ENCODE measurements at places on chromosomes 7 and 10.

DNA sequence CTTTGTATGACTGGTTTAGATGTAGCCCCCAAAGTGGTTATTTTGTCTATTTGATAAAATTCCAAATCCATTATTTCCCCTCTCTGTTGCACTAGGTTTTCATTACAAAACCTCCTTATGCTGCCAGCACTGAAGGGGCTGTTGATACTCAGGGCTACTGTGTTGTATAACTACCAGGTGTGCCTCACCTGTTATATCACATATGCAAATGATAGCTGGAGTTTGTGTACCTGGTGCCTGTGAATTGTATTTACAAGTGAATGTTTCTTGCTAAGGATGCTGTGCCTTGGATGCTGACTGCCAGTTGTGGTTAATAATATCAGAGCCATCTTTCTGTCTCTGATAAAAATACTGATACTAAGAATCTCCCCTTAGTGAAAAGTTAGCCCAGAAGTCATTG lies 84.8 kb upstream of the CCDC6 start:
- DNase-seq, result no peak

- no peak for DNase-seq
Observed at GRCh38 chr7:100965723-100966541, 3.4 kb upstream of the MUC12 start.

DNA sequence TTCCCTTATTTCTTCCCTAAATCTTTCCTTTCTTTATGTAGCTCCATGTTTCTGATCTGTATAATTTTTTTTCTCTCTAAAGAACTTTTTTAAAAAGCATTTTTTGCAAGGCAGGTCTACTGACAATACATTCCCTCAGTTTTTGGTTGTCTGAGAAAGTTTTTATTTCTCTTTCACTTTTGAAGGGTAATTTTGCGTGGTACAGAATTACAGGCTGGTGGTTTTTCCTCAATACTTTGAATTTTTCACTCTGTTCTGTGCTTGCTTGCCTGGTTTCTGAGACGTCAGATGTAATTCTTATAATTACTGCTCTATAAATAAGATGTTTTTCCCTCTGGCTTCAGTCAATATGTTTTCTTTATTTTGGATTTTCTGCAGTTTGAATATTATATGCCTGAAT lies 205.4 kb upstream of the VSTM2A start:
- DNase-seq, result no peak

DNA sequence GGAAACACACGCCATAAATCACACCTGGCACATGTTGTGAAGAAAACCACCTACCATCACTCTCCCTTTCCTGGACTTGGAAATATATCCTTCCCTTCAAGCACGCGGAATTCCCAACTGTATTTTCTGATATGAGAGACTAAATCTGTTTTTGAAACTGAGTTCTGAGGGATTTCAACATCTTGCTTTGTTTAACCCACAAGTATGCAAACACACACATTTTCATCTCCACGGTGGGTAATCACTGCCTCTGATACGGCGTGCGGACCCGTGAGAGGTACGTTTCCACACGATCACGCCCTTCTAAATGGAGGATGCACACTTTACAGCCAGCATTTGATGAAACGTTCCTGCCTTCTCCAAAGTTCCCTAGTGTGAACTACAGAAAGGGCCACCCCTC lies 83.4 kb downstream of the ZRANB1 start:
- no peak for DNase-seq

GRCh38 chr7:20296444-20296843 lies 34.3 kb upstream of the ITGB8 start:
- DNase-seq, result no peak

DNA sequence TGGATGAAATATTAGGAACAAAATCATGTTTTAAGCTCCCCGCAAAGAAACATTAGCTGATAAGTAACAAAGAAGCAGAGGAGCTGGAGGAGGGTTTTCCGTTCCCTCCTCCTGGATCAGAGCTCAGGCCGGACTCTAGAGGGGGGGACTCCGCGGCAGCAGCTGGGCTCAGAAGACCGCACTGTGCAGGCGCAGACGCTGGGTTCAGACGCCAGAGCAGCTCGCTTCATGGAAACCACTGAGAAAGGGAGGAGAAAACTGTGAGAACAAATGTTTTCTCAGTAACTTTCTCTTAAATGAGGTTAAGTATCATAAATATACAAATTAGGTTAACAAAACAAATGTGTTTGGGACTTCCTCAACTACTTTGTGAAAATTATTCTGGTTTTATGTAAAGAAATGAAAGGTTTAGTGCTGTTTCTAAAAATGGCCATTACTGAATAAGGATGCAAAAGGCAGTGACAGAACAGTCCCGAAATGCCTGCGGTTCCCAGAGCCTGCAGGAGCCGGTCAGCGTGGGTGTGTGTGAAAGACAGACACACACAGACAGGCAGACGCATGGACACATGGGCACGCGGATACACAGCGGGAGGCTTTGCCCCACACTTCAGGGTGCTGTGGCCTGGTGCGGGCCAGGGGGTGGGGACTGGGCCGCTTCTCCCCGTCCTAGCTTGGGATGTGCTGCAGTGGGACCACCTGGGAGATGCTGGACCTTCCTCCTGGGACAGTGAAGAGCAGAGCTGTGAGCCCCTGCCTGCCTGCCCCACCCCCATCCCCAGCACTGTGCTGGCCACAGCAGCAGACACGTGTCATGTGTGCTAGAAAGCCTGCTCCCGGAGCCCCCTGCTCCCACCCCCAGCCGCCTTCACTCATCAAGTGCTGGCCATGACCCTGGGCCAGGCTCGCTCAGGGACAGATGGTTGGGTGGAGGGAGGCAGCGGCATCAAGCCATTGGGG lies 20.3 kb upstream of the ADGRA1 start:
- DNase-seq, result no peak
